Stimulated activated CD4-positive, alpha-beta T cell treated with anti-CD3 and anti-CD28 coated beads, Interleukin-12 subunit alpha, Interleukin-12 subunit beta, amount 100 ng/mL, for 48 hours (primary cell): ENCODE measurements at places on chromosomes 4 and X.

DNA sequence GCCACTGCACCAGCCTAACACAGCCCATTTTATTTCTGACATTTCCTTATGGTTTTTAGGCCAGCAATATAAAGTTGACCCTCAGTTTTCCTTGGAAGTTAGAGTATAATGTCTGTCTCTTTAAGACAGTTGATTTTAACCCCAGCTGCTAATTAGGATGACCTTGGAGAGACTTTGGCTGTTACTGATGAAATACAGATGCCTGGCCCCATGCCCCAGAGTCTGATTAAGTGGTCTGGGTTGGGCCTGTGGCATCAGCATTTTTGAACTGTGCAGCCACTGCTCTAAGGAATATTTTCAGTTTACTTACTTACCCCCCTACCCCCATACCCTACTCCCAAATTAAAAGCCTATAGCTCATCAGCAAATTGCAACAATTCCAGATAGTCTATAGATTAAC lies 85.8 kb downstream of the DCLK2 start:
- no peak for DNase-seq

DNA sequence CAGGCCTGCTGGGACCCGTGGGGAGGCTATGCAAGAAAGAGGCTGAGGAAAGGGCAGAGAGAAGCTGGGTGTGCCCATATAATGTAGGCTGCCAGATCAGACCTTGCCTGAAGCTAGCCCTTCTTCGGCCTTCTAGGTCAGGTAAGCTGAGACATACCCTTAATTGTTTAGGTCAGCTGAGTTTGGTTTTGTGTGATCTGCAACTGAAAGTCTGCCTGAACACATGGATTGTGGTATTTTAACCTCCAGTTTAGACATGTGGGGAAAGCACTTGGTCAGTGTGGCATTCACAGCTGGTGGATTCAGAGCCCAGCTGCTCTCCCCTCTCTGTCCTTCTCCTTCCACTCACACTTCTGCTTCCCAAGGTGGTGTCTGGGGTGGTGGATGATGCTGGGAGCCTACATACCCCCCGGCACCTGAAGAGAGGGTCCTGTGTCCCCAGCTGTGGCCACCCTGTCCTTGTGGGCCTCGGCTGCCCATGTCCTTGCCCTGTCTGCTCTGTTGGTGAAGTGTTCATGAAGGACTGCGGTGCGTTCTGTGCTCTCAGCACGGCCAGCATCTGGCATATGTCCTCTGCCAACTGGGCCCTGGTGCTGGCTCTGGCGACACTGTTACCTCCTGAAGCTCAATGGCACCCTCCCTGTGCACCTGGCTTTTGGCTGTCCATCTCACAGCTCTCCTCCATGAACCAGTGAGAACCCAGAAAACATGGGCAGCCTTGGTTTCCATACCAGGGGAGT lies 82.1 kb downstream of the NAT8L start:
- no peak for DNase-seq

DNA sequence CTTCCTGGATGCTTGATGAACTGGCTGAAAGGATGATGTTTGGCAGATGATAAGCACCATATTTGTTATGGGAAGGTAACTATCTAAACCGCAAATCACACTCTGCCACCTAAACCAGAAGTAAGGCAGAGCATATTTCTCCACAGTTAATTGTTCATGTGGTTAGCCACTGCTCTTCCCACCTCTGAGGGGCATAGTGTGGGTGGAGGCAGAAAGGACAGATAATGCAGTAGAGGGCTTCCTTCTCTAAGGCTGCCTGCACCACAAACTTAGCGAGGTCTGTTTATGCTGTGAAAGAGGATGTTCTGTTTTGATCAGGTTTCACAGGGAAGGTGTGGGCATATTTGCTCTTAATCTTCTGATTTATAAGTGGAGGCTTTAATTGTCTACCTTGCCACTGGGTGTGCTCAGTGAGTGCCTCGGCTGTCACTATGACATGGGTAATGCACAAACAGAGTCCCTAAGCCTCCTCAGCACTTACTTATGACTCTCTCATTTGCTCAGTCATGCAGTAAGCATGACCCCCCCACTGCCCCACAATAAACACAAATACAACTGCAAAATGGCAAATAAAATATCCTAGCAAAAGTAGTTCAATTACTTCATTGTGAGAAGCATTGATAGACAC lies 401.0 kb downstream of the TMA16 start:
- DNase-seq: no peak

DNA sequence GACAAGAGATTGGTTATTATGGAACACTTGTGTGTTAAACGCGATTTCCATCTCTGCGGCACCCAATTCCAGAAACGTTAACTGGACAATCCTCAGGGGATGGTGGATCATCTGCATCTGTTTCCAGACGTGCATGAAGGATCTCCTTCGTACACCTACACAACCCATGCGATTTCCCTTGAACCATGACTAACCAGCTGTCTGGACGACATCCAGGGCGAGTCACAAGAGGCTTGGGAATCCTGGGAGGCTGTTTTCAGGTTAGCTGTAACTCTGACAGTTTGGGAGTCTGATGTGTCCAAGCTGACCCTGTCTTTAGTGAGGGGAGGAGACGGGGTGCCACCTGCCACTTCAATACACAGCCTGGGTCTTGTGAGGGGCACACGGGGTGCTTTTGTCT lies 84.5 kb downstream of the GATB start:
- no peak for DNase-seq

GRCh38 chrX:83984961-83985360 lies 124.0 kb downstream of the CYLC1 start:
- DNase-seq: no peak

DNA sequence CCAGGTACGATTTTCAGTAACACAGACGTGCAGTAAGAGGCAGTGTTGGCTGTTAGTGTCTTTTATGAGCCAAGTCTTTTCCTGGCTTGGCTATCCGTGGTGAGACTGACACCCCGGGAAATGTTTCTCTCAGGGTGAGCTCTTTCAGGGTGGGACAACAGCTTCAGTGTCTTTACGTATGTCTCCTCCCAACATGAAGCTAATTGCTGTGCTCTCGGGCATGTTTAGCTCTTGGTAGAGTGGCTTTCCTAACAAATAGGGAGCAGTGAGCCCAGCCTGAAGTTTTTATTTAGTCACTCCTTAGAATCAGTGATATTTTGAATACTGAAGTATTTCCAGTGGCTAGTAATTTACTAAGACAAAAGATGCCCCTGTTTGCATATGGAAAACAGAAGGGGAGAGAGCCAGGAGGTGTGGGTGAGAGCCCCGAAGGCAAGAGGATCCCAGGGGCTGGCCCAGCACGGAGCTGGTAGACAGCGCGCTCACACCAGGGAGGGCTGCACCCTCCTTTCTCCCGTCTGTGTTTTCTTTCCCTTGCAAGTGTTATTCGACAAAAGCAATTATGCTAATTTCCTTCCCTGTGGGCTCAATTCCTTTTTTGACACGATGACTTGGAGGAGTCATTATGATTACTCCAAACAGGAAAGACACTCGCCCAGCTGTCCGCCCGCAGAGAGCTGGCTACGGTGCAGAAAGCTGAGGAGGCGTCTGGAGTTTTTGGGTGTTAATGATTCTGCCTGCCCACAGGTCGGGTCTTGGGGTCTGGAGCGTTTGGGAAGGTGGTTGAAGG lies 47.7 kb downstream of the PDGFRA start:
- DNase-seq: no peak

GRCh38 chr4:1821679-1822567 lies 28.8 kb downstream of the FGFR3 start:
- no peak for DNase-seq

- DNase-seq: peak; percentile 2
These were observed 69.4 kb downstream of the HMGB2 start for GRCh38 chr4:173264684-173265185.

DNA sequence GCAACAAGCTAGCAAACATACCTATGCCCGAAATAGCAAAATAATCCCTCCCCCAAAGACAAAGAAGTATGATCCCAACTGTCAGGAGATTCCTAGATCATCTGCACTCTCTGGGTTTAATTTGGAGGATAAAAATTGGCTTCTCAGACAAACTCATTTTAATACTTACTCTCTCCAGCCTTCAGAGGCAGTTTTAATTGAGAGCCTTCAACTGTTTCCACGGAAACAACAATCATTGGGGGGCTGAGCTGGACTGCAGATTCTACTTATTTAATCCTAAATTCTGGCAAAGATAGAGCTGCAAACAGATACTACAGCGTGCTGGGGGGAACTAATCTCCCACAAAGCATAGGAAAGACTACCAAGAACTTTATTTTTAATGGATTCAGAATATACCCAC lies 168.2 kb downstream of the TSPAN5 start:
- no peak for DNase-seq

DNA sequence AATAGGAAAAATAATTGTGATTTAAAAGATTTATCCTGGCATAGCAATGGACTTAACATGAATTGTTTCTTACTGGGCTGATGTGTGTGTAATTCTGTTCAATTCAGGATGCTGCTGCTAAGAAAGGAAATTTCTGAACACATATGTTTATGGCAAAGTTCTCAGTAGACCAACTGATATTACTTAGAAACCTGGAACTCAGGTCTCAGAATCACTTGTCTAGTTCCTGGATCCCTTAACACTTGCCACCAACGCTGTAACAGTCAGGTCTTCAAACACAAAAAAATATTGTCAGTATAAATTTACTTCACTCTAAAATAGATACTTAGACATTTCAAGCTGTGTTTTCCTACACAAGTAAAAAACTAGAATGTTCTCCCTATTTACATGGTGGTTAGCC lies 5.5 kb downstream of the CASP3 start:
- DNase-seq: no peak

DNA sequence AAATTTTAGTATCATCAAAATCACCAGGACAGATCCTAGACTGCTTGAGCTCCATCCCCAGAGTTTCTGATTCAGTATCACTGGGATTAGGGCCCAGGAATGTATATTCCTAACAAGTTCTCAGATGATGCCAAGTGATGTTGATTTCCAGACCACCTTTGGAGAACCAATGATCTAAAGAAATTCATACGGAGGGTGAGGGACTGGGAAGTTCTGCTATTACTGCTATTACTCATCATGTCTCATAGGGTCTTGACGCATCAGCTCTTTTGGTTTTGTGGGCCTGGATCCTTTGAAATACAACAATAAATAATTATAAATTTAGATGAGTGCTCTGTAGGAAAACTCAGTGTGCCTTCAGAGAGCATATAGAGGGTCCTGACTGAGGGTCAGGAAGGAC lies 59.8 kb upstream of the LGI2 start:
- DNase-seq: no peak

DNA sequence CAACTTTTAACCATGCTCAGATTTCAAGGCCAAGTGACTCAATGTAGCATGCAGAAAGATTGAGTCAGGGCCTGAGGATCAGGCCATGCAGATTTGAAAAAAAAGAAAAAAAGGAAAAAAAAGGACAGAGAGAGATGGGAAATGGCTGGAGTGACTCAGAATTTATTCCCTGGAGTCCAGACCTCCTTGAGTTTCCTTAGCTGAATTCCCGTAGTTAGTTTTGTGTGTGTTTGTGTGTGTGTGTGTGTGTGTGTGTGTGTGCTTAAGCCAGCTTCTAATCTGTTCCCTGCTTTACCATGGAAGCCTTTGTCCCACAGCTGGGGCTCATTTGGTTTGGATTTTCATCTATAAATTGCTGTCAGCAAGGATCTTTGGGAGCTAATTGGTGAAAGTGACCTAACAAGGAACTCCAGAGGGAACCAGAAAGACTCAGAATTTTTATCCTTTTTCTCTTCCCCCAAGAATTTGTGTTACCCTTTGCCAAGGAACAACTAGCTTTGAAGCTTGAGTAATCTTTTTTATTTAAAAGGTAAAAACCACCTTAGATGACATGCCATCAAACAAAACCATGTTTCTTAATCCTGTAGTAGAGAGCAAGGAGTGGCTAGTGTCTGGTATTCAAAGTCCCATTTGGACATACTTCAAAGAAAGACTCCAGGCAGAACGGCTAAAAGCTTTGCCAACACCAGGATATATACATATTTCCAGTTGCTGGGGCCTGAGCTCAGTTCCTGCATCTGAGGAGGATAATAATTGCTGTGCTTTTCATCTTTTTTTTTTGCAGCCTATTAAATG lies 109.0 kb upstream of the DDIT4L start:
- DNase-seq: no peak

DNA sequence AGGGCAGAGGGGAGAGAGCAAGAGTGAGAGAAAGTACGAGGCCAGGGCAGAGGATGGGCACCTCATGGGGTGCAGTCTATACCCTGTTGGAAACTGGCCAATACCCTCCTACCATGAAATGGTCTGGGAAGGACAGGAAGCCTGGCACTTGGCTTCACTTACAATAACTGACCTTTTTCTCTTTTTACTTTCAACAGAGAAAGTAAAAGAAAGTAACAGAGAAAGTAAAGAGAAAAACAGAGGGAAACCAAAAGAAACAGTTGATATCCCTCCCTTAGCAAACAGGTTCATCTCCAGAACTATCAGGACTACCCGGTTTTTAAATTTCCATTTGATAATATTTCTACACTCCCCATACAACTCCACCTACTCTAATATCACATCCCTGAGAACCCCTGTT lies 20.6 kb downstream of the ARL13A start:
- DNase-seq: no peak

DNA sequence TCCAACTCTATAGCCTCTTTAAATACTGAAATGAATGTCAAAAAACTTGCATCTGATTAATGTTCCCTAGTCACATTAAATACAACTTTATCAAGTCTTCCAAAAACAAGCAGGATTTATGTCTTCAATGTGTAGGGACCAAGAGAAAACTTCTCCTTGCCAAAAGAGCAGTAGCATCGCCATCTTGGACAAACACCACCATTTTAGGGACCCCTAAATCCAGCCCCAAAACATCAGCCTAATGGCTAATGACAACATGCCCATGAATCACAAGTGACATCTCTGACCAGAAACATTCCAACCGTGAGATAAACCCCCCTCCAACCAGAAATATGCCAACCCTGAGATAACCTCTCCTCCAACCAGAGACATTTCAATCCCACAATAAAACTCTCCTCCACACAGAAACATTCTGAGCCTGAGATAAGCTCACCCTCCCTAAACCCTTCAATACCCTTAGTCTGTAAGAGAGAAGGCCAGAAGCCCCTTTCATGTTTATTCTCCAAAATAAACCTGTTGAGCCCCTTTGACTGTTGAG lies 697.4 kb downstream of the TRAM1L1 start:
- no peak for DNase-seq

DNA sequence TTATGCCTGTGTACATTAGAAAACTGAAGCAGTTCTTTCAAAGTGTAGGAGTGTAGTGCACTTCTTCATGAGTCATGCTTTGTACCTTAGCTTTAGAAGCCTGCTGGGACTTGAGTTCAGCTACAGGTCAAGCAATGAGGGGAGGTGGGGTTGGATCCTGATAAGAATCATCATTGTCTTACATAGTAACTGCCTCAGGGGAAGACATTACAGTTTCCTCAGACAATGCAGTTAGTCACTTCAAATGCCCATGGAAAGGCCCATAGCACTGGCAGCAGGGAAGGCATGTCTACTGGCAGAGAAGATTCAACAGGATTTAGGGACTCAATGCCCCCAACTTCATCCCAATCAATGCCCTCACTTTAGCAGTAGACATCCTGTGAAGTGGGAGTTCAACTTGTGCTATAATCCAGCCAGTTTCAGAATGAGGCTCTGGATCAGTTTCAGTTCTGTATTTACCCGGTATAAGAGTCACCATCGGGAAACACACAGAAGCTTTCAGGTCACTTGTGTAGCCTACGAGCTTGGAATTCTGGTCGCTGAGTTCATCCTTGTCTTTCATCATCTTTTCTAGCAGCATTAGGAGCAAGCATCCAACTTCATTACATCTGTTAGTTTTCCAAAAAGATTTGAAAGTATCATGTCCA lies 1216.5 kb downstream of the RAPGEF2 start:
- DNase-seq: no peak

- no peak for DNase-seq
These were observed 1007.1 kb downstream of the SH3BGRL start for GRCh38 chrX:82208975-82209374.
